ENCODE measurements at places on chromosomes 6 and 20. TPM values are rescaled to one million over a fixed set of nuclear protein-coding genes. Genes with fewer than 3 reads are reported as not detected.

The CFAP61 gene
- not detected for total RNA-seq

The SLC26A8 gene
- not detected for total RNA-seq

The TMEM244 gene
- total RNA-seq, result not detected

The MCCD1 gene
- not detected for total RNA-seq

The GNRH2 gene
- 1.5 TPM for total RNA-seq

The C6orf132 gene
- 0.03 TPM for total RNA-seq

DNA sequence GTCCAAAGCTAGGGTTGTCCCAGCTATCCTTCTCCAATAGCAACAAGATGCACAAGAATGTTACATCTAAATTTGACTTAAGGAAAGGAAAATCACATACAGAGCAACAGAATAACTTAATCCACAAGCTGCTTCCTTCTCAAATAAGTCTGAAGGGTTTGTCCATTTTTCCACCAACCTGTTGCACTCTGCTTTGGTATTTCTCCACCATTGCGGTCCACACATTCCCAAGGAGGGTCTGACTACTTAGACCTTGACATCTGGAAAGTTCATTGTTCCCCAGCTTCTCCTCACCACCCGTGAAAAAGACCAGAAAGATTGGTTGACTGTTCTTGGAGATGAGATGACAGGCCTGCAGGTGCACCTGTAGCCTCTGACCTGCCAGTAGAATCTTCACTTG is 72.5 kb downstream of the PDSS2 start:
- no peak for DNase-seq

DNA sequence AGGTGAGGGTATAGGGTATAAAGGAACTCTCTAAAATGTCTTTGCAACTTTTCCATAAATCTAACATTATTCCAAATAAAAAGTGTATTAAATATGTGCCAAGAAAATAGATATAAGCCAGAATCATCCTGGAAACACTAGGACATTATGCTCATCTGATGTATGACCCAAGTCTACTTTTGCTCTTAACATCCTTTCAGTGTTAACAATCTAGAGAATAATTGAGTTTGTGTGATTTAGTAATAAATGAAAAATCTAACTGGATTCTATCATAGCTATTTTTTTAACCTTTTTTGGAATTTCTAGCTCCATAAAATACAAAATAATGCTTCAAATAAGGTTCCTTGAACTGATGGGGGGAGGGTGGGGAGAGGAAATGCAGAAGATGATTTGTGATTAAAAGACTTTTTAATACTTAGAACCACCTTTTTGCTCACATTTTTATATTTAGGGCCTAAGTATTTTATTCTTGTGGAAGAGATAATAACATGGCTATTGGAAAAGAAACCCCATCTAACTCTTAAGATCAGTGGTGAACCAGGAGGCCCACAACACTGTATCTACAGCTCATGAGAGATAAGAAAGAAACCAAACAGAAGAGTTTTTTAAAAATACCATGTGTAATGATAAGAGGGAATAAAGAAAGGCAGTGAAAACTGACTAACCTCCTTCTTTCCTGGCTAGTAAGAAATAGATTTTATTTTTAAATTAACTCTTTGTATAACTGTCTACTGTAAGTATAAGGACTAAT is 68.5 kb downstream of the PDSS2 start:
- no peak for DNase-seq

DNA sequence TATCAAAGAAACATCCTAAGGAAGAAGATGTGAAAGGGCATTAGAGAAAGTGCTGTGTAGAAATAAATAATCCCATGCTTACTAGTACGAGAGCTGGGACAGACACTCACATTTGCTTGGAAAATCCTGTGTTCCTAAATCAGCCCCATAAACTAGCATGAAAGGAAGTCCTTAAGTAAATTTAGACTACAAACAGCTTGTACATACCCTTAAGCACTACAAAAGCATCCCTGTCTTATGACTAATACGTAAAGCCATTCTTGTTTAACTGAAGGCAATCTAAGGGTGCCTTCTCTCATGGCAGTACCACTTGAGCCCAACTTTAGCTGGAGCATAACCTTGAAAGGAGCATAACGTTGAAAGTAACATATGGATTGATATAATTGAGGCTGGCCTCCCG is 15.4 kb upstream of the FOXQ1 start:
- no peak for DNase-seq

Measured in activated CD8-positive, alpha-beta T cell treated with anti-CD3 and anti-CD28 coated beads, Interleukin-2, amount 10 ng/mL, durations not matched to agents 7 days and 5 days (primary cell).